HFFc6 (cell line): ENCODE measurements at places on chromosomes 4 and X.

DNA sequence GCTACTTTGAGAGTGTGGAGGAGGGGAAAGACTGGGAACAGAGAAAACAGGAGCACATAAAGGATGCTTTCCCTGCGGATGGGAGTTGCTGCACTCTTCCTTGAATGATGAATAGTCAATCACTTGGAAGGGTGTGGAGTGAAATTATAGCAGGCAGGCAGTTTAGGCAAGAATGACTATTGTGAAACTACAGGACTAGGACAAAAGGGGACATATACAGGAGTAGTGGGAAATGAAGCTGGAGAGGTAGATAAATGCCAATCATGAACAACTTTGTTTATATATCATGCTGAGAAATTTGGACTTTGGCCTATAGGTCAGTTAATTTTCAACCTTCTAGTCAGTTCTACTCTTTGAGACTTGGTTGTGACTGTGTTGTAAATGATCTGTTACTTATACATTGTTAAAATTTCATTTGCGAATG is 76.9 kb downstream of the PAQR3 start:
- DNase-seq: no peak

GRCh38 chr4:17595471-17596005 is 18.5 kb downstream of the LAP3 start:
- no peak for DNase-seq

- peak; percentile 17 for DNase-seq
Measured at GRCh38 chr4:80963051-80963450, 67.5 kb upstream of the BMP3 start.

GRCh38 chr4:56048383-56048701 is 99.6 kb downstream of the CEP135 start:
- no peak for DNase-seq

DNA sequence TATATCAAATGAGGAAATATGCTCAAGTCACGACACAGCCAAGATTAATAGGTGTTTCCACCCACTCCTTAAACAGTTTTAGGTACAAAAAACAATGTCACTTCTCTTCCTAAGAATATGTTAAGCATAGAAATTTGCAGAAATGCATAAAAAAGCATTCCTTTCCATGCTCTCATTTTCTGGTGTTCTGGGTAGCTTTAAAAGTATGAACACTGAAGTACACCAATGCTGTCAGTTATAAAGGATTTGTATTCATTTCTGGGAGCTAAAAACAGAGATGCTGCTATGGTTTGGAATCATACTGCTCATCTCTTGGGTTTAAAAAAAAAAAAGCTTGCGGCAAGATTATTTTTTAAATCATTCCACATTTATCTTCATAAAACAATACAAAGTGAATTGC is 20.8 kb downstream of the SH3RF1 start:
- no peak for DNase-seq
